ENCODE measurements at places on chromosomes 16 and 17.

- no peak for ATAC-seq
Observed at GRCh38 chr17:31321966-31322365, 544 bp upstream of the EVI2A start.

- no peak for ATAC-seq
Observed at GRCh38 chr16:73028721-73029361, 19.1 kb downstream of the ZFHX3 start.

GRCh38 chr16:2955779-2956578 lies 8.1 kb upstream of the KREMEN2 start:
- ATAC-seq, result no peak

DNA sequence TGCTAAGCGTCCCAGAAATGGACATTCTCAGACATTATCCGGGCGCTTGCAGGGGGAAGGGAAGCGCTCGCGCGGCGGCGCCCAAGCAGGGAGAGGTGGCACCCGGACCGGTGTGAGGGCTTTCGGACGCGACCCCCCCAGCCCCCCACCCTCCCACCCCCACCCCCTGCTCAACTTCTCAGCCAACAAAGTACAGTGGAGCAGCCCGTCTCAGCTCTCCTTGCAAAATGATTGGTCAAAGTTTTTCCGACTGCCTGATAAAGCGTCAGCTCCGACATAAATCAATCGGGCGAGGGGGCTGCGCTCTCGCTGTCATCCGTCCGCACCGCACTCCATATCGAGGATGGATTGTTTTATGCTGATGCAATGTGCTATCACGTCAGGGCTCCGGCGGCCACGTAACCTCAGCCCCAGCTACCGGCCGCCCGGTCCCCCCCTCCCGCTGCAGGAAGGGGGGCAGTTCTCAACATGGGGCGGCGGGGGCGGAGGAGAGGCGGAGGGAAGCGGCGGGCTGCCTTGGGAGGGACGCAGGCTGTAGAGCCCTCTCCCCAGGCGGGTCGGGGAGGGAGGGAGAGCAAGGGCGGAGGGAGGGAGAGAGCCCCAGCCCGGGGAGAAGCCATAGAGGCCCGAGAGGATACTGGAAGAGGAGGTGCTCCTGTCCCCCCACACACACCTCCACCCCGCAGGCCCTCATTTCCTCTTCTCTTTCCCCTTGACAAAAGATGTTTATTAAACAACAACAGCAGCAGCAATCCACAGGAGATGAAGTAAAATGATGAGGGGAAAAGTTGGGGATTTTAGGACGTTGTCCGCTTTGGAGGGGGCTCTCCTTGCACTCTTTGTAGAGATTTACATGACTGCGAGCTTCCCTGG lies at the start of gene HOXB9:
Gene HOXB9, minus strand, starts transcription at position 114 of the 873 bp plus-strand sequence. Its CDS starts 89 bp downstream, at position 25.
- ATAC-seq, result no peak

GRCh38 chr17:80826955-80827645 lies 164.5 kb upstream of the CHMP6 start:
- ATAC-seq, result peak; percentile 77

DNA sequence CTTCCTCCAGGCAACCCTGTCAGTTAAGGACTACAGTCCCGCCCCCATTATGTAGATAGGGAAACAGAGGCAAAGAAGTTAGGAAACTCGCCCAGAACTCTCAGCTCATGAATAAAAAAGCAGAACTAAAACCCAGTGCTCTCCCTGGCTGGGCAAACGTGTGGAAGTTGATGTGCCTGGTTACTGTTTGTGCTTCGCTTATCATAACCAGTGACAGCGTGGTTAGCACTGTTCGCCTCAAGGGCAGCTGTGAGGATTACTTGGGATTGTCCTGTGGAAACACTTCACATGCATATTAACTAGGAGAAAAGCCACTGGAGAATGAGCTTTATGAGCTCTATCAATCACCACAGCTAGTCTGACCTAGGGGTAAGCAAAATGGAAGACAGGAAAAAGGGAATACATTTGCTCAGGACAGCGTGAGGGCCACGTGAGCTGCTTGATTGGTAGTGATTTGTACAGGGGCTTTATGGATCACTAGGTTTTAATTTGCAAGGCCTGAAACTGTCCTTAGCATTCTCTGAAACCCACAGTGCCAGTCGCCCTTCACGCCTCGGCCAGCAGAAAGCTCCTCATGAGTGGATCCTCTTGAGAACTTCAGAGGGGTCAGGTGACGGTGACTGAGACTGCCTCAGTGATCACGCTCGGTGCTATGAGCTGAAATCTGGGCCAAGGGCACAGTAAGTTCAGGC lies 19.9 kb downstream of the CYB5D2 start:
- ATAC-seq, result no peak

GRCh38 chr16:67364600-67365235 lies 28.6 kb downstream of the TPPP3 start:
- no peak for ATAC-seq
